Activated T-helper 1 cell treated with anti-CD3 and anti-CD28 coated beads, Interleukin-12 subunit alpha, Interleukin-12 subunit beta, Interleukin-2, Interleukin-4 antibody, amounts not matched to agents 30 ng/mL and 10 ng/mL and 1 ng/mL, durations not matched to agents 14 hours and 24 hours and 36 hours (primary cell): ENCODE measurements at places on chromosomes 1 and 21. TPM values are rescaled to one million over a fixed set of nuclear protein-coding genes. Genes with fewer than 3 reads are reported as not detected.
A peak's percentile ranks its signal among the peaks of the same experiment; 100 is the strongest.

GRCh38 chr1:154556422-154556821 is 2.0 kb downstream of the UBE2Q1 start:
- H3K4me3 ChIP-seq: peak overlapping the region; percentile 96
- H3K27ac ChIP-seq: peak overlapping the region; percentile 65
- no peaks in the 10 kb centered on the region for H3K27me3 ChIP-seq
- peaks cover 45% of the 10 kb centered on the region for H3K36me3 ChIP-seq

The IFNLR1 gene
- total RNA-seq: 2.2 and 3.1 TPM in 2 replicates

DNA sequence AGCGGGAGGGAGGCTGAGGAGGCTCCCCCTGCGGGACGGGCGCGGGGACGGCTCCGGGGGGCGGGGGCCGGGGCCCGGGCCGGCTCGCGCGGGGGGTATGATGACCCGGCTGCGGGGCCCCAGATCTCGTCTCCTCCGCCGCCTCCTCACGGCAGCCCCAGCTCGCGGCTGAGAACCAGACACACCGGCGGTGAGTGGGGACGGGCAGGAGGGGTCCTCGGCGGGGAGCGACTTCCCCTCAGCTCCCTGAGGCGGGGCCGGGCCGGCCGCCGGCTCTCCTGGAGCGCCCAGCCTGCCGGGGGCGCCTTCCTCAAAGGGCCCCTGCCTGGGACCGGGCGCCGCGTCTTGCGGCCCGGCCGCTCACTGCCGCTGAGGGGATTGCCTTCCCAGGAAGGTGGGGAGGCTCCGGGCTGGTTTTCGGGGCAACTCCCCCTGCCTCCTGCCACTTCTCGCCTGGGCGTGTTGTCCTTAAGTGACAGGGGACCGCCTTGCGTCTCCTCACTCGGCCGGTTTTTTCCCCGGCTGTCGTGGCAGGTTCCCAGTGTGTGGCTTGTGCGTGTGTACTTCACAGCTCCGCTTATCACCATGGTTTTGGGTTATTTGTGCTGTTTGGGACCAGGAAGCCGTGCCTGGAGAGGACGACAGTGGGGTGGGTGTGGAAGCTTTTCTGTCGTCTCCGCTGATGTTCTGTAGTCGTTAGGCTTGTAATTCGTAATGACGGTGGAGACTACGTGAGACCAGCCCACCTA is 800 bp downstream of the HIPK1 start:
- DNase-seq: peak; percentile 66
- H3K36me3 ChIP-seq: peaks cover 19% of the 10 kb centered on the region
- H3K27me3 ChIP-seq: peaks cover 3% of the 10 kb centered on the region
- peak overlapping the region; percentile 99 for H3K27ac ChIP-seq

- H3K4me1 ChIP-seq: no peaks in the 10 kb centered on the region
- DNase-seq: no peak
- no peaks in the 10 kb centered on the region for H3K36me3 ChIP-seq
- no peak overlapping the region for H3K4me3 ChIP-seq
- no peak overlapping the region for H3K27ac ChIP-seq
Measured at GRCh38 chr21:44751799-44752636, 40.6 kb upstream of the TSPEAR start.

DNA sequence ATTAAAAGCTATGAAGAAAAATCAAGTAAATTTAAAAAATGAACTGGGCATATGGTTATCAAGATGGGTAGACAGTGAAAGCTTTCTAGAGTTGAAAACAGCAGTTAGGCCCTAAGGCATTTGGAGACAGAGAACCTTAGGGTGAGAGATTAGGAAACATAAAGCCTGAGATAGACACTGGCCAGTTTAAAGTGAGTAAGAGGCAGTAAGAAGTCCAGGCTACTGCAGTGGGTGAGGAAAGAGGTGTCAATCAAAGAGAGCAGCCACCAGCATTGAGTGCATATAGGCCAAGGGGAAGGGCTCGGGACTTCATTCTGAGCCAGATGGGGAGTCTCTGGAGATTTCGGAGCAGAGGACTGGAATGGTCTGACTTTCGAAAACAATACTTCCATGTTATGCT is 1360.5 kb upstream of the ADGRL4 start:
- DNase-seq: no peak
- no peak overlapping the region for H3K4me3 ChIP-seq
- H3K36me3 ChIP-seq: no peaks in the 10 kb centered on the region
- no peaks in the 10 kb centered on the region for H3K4me1 ChIP-seq
- H3K27me3 ChIP-seq: no peaks in the 10 kb centered on the region
- H3K27ac ChIP-seq: no peak overlapping the region

The LINGO4 gene
- total RNA-seq: 0.07 and 0.10 TPM in 2 replicates

The NPR1 gene
- total RNA-seq: 0.05 and 0.07 TPM in 2 replicates

DNA sequence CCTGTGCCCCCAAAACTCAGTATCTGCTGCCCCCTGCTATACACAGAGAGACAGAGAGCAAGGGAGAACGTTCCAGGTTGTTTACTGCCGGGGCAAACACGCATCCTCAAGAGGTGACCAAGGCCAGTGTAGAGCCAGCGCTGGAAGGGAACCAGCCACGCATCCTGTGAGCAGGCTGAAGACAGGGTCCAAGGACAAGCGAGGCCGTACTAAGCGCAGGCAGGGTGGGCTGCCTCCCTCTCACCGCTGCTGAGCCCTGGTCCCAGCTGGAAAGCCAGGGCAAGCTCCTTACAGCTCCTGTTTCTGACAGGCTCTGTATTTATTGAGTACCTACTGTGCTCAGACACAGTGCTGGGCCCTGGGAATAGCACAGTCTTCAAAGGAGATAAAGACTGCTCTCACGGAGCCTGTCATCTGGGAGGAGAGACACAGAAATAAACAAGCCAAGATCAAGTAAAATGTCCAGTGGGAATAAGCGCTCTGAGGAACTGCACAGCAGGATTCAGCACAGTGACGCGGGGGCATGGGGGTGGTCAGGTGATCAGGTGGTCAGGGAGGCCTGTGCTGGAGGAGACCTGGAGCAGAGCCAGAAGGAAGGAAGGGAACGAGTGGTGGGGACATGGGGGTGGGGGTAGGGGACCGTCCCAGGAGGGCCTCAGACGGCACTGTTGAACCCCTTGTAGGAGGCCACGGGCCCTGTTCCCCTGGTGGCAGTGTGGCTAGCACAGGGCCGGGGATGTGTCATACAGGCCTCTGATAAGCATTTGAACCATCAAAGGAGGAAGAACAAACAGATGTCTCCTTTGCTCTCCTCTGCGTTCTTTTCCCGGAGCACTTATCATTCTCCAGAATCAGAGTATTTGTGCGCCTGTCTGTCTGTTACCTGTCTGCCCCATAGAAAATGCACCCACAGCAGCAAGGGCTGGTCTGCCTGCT is 37.8 kb upstream of the EFHD2 start:
- no peak for DNase-seq
- peaks cover 18% of the 10 kb centered on the region for H3K27me3 ChIP-seq
- H3K36me3 ChIP-seq: no peaks in the 10 kb centered on the region
- no peaks in the 10 kb centered on the region for H3K4me1 ChIP-seq
- no peak overlapping the region for H3K27ac ChIP-seq
- no peak overlapping the region for H3K4me3 ChIP-seq

DNA sequence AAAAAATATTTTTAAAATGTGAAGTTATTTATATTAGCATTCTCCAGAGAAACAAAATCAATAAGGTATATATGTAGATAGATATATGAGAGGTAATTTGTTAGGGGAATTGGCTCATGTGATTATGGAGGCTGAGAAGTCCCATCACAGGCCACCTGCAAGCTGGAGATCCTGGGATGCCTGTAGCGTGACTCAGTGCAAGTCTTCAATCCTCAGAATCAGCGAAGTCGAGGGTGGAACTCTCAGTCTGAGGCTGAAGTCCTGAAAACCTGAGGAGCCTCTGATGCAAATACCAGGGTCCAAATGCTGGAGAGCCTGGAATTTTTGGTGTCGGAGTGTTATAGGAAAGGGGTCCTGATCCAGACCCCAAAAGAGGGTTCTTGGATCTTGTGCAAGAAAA is 658.5 kb downstream of the USP25 start:
- no peak for DNase-seq
- no peaks in the 10 kb centered on the region for H3K36me3 ChIP-seq
- H3K4me1 ChIP-seq: no peaks in the 10 kb centered on the region

The MX2 gene
- total RNA-seq: 8.2 and 9.4 TPM in 2 replicates

The SELL gene
- total RNA-seq: 115 and 117 TPM in 2 replicates

DNA sequence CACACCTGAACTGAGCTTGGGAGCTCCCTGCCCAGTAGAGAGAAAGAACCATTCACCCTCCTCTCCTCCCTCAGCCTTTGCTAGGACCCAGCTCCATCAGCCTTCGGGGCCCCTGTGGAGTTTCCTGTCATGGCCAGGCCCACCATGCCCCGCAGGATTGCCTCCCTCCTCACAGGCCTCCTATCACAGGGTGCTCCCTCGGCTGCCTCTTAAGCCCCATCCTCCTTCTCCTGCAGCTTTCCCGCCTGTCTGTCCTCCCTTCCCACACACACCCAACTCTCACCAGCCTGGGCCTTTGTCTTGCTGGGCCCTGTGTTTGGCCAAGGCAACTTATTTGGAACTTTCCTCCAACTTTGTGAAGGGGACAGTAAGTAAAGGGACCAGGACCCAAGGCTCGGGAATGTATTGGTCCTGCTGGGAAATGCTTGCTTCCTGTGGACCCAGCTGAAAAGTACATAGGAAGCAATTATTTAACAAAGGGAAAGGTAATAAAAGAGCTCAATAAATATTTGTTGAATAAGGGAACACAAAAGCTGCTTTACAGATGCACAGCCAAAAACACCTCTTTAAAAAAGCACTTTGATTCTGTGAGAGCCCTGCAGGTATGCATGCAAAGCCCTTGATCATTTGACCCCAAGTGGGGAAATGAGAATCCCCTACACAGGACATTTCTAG is 31.6 kb upstream of the TENT5C start:
- peaks cover 7% of the 10 kb centered on the region for H3K27me3 ChIP-seq
- no peak overlapping the region for H3K27ac ChIP-seq
- H3K4me1 ChIP-seq: peaks cover 22% of the 10 kb centered on the region
- no peak for DNase-seq

The HSD3B2 gene
- total RNA-seq: not detected in 2 replicates

DNA sequence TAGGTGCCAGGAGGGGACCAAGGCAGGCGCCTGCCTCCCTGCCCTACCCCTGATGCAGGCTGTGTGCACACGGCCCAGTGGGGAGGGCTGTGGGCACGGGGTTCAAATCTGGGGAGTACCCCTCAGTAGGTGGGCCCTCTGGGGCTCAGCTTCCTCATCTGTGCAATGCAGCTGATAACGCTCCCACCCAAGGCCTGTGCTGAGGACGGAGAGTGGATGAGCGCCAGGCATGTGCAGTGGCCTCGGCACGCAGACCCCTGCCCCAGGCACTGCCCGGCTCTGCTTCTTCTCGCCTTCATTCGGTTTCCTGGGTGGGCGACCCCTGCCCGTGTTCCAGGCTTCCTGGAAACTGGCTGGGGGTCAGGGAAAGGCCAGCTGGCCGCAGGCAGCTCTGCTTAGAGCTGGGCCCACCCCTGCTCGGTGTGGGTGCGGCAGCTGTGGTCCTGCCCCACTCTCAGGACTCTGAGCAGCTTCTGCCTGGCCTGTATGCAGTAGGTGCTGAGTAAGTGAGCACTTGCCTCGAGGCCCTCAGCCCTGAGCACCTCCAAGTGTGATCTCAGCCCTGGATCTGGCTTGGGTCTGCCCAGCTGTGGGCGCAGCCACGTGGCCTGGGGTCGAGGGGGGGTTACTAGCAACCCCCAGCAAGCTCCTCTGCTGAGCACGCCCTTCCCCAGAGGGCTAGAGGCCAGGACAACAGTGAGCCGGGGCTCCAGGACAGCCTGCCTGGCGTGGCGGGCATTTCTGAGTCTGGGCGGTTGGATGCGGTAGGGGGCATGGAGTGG is 11.9 kb upstream of the TNFRSF14 start:
- no peak for DNase-seq
- peaks cover 7% of the 10 kb centered on the region for H3K4me1 ChIP-seq
- H3K27ac ChIP-seq: no peak overlapping the region
- H3K27me3 ChIP-seq: peaks cover 13% of the 10 kb centered on the region
- H3K4me3 ChIP-seq: no peak overlapping the region

DNA sequence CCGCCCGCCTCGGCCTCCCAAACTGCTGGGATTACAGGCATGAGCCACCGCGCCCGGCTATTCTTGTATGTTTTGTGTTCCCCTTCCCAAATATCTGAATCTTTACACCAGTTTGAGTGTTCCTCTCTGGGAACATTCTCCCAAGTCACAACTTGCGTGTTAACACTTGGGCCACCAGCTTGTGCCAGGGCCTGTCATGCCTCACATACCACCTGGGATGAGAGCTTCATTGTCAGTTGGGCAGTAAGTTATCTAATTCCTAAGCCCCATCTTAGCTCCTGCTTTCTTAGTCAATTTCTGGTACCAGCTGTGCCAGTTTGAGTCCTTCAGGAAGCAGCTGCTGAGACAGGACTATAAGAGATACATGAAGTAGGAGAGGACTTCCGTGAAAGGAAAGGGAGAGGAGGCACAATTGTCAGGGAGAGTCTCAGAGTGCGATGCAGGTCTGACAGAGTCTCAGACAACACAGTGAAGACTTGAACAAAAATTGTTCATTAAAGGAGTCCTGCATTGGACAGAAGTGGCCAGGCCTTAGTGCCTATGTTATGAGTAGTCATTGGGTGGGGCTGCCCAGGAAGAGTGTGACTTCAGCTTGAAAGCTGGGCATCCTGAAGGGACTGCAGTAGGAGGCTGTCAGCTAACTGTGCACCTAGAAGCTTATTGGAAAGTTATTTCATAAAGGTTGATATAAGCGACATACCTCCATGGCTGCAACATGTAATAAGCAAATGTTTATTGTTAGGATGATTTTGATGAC is 17.3 kb downstream of the ZFYVE9 start:
- H3K27me3 ChIP-seq: no peaks in the 10 kb centered on the region
- no peak overlapping the region for H3K27ac ChIP-seq
- H3K4me1 ChIP-seq: no peaks in the 10 kb centered on the region
- H3K36me3 ChIP-seq: no peaks in the 10 kb centered on the region
- no peak for DNase-seq
- no peak overlapping the region for H3K4me3 ChIP-seq

GRCh38 chr1:244435562-244436205 is 16.0 kb downstream of the ADSS2 start:
- peak overlapping the region; percentile 76 for H3K4me3 ChIP-seq
- H3K4me1 ChIP-seq: peaks cover 38% of the 10 kb centered on the region
- peak overlapping the region; percentile 97 for H3K27ac ChIP-seq
- DNase-seq: no peak
- peaks cover 40% of the 10 kb centered on the region for H3K36me3 ChIP-seq
- no peaks in the 10 kb centered on the region for H3K27me3 ChIP-seq

DNA sequence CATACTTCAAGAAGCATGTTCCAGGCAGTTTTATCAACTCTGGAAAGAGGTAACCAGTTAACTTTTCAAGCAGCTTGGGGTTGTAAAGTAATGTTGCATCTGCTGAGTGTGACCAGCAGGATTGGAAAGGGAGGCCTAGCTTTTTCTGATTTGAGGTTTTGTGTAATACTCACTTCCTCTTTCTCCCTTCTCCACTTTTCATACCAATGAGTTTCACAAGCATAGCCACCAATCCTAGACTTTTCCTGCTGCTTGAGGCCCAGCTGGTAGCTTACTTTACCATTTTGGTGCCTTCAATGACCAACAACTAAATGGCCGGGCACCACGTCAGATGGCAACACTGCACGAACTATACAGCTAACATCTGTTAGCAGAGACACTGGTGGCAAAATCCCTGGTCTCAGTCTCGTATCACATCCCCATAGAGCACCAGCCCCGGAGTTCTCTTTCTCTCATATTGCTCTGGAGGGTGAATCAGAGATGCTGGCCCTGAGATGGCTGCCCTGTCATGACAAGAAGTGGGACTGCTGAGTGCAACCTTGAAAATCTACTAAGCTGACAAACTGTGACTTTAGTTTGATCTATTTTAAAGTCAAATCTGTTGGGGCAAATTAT is 14.8 kb upstream of the GPR88 start:
- H3K27ac ChIP-seq: no peak overlapping the region
- H3K4me3 ChIP-seq: no peak overlapping the region
- no peak for DNase-seq
- no peaks in the 10 kb centered on the region for H3K4me1 ChIP-seq
- H3K36me3 ChIP-seq: peaks cover 13% of the 10 kb centered on the region
- no peaks in the 10 kb centered on the region for H3K27me3 ChIP-seq

GRCh38 chr21:42262831-42263231 is 43.9 kb downstream of the ABCG1 start:
- no peaks in the 10 kb centered on the region for H3K36me3 ChIP-seq
- H3K27ac ChIP-seq: no peak overlapping the region
- peaks cover 17% of the 10 kb centered on the region for H3K4me1 ChIP-seq
- no peak for DNase-seq
- H3K27me3 ChIP-seq: peaks cover 3% of the 10 kb centered on the region
